ENCODE measurements at places on chromosomes 1 and 21. TPM values are rescaled to one million over a fixed set of nuclear protein-coding genes. Genes with fewer than 3 reads are reported as not detected.

- no peak for DNase-seq
These were observed 197.5 kb upstream of the JUN start for GRCh38 chr1:58981392-58981791.

DNA sequence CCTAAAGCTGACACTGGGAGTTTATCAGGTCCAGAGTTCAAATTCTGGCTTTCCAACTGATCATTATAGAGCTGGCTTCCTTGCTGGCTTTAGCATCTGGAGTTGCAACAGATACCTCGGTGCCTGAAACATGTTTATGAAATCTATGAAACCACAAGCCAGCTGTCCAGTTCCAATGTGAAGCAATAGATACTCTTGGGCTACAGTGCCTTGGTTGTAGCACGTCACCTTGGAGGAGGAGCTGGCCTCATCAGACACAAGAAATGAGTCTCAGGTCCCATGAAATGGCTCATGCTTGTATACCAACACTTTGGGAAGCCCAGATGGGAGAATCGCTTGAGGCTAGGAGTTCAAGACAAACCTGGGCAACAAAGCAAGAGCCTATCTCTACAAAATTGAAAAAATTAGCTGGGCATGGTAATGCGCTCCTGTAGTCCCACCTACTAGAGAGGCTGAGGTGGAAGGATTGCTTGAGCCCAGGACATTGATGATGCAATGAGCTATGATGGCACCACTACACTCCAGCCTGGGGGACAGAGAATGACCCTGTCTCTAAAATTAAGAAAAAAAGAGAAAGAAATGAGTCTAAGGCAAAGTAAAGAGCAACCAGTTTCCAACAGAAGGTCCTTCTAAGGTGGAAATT is 132.5 kb upstream of the ZNF648 start:
- no peak for DNase-seq

DNA sequence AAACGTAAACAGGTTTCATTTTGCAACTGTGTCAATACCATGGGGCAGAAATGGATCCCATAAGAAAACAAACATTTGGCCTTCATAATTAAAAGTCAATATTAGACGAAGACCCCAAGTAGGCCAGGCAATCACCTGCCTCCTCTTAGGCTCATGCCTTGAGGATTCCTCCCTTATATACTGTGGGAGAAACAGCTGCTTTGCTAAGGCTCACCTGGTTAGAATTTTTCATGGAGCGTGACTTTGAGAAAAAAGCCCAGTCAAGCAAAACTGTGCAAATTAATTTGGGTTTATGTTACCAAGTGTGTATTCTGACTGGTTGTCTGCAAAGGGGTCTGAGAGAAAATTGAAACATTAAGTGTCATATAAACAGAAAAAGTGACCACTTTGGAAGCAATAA is 605.3 kb upstream of the USP24 start:
- no peak for DNase-seq

GRCh38 chr1:206856674-206857464 is 8.6 kb upstream of the IL20 start:
- DNase-seq = no peak

The CD84 gene
- polyA plus RNA-seq = 0.16 TPM

Measured in pancreas (tissue), 10 donors.